ENCODE measurements at places on chromosomes 7 and 10.

- no peak for DNase-seq
Measured at GRCh38 chr7:101116898-101117297, 10.0 kb upstream of the SERPINE1 start.

- peak; percentile 66 for DNase-seq
Measured at GRCh38 chr10:91313796-91314485, 93.5 kb downstream of the PCGF5 start.

GRCh38 chr7:134394056-134394455 lies 64.8 kb downstream of the AKR1B1 start:
- DNase-seq, result peak; percentile 2

DNA sequence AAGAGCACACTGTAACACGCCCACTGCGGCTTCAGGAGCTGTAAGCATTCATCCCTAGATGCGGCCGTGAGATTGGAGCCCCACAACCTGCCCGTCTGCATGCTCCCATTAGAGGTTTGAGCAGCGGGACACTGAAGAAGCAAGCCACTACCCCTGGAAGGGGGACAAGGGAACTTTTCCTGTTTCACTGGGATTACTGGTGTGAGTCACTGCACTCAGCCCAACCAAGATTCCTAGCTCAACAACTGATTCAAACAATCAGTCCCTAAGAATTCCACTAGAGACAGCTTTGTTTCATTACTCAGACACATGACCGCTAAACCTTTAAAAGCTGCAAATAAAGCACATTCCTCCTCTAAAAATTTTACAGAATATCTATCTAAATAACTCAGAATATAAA lies 69.8 kb downstream of the ORC5 start:
- peak; percentile 66 for DNase-seq

DNA sequence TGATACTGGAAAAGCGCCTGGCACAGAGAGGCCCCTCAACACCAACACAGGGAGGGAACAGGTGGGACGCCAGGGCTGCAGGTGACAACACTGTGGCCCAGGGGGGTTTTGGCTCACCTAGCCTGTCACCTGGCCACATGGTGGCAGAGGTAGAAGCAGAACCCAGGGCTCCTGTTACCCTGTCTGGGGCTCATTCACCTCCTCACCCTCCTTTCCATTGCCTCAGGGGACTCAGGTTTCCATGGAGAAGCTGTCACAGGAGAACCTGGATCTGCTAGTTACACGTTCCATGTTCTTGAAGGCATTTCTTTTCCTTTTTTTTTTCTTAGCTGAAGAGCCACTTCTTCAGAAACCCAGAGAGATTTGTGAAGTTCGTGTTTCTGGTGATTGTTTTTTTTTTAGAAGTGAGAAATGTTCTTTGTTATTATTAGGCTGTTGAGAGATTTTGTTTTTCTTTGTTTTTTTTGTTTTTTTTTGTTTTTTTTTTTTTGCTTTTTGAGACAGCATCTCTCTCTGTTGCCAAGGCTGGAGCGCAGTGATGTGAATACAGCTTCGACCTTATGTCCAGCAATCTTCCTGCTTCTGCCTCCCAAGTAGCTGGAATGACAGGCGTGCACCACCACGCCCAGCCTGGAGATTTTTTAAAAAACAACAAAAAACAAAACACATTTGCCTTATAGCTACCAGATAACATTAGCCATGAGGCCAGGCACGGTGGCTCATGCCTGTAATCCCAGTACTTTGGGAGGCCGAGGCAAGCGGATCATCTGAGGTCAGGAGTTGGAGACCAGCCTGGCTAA lies 16.0 kb downstream of the DENND2A start:
- DNase-seq, result no peak

DNA sequence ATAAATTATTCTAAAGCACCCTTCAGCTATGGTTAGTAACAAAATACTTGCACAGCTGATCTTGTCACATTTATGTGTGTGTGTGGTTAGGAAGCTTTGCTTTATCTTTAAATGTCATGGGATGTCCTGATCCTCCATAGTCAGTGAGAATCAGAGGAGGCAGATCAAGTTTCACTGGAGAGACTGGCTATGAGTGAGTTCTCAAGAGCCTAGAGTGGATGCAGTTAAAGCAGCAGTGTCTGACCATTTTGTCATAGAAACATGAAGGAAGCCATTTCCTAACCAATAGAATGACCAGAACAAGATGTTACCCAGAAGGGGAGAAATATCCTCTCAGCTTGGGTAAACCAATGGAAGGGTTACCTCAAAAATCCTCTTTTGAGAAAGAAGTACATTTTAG lies 207.2 kb upstream of the DKK1 start:
- no peak for DNase-seq

DNA sequence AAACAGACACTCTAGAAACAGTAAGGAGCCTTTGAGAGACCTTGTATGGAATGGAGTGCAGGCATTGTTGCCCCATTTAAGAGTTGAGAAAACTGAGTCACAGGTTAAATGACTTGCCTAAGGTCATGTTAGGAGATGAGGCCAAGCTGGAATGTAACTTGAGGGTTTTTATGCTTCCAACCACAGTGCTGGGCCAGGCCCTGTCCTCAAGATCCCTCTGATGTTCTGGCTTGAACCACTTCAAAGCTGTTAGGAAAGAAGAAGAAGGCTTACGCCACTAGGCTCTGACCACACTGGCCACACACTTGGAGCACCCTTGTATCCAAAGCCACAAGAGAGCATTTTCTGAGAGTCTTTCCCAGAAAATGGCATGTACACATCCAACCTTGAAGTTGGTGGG lies 42.7 kb downstream of the PLAU start:
- peak; percentile 55 for DNase-seq

- DNase-seq, result no peak
Measured at GRCh38 chr10:132148261-132149251, 38.2 kb upstream of the DPYSL4 start.

- DNase-seq, result no peak
Measured at GRCh38 chr10:23191764-23192711, at the start of gene PTF1A. Gene PTF1A, plus strand, starts transcription at chr10:23192312. Its CDS starts 219 bp downstream, at chr10:23192531.

GRCh38 chr10:6337382-6337781 lies 134.7 kb downstream of the PFKFB3 start:
- no peak for DNase-seq

DNA sequence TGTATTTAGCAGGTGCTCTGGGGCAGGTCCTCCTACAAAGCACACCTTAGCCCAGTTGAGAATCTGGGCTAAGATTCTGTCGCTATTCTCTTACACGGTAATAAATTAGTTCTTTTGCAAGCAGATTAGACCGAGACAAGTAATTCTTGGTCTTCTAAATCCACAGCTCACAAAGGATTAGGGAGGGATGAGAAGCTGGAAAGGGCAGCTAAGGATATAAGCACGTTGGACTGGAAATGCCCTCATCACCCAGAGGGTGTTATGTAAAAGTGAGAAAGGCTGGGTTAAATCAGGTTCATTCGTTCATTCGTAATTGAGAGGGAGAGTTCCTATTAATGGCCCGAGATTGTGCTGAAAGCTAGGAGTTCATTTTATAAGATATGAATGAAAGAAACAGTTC lies 41.8 kb downstream of the PFKFB3 start:
- DNase-seq, result no peak

GRCh38 chr10:101609481-101609880 lies 21.4 kb downstream of the DPCD start:
- DNase-seq, result peak; percentile 44

DNA sequence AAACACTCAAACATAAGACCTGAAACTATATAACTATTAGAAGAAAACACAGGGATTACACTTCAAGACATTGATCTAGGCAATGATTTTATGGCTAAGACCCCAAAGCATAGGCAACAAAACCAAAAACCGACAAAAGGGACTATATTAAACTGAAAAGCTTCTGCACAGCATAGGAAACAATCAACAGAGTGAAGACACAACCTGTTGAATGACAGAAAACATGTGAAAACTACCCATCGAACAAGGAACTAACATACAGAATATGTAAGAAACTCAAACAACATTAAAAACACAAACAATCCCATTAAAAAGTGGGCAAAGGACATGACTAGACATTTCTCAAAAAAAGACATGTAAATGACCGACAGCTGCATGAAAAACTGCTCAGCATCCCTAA lies 109.0 kb downstream of the ALOX5 start:
- no peak for DNase-seq

DNA sequence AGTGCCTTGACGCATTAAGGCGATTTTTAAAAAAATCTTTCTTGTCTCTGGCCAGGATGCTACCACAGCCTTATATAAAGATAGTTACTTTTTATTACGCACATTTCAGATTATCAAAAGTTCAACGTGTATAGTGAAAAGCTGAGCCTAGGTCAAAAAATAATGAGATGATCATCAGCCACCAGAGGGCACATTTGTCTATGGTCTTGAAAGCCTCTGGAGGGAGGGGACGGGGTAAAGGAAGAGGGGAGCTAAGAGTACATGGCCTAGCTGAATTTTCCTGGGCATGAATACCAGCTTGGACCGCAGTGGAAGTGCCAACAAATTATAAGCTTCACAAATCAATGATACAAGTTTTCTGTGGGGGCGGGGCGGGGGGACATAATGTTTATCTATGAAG lies 285.9 kb upstream of the SMIM30 start:
- no peak for DNase-seq

DNA sequence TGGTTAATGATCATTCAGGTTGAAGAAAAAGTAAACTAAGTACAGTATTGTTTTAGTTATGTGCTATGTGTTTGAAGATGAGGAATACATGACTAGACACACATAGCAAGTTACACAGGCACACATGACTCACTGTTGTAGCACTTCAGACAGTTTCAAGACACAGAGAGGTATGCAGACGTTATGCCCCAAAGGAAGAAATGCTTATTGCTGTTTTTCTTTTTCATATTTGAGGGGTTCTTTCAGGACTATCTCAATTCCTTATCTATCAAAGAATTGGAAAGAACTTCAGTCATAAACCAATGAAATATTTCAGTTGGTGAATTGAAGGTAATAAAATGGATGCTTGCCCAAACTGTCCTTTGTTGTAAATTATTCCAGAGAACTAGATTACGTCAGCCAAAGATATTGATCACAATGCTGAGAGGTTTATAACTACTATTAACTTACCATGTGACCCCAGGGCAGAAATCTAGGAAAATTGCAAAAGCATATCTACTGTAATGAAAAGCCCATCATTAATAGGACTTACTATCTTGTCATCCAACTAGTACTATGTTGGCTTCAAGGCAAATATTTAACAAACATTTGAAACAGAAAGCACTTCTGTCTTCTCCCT lies 61.2 kb upstream of the CAPZA2 start:
- DNase-seq, result peak; percentile 88

DNA sequence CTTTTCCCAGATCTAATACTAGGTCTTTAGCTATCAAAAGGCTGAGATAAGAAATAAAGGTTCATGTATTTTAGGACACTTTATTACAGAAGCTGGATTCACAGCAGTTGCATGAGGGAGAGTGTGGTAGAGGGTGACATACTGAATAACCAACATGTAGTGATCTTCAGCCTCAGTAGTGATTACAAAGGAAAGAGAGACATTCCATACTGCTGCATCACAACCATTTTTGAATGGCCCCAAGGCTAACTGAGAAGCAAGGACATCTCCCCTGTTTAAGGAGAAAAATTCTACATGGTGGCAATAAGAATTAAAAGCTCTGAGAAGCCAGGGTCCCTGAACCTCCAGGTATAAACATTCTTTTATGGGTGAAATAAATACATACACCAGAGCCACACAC lies 35.3 kb downstream of the COG5 start:
- DNase-seq, result peak; percentile 64

DNA sequence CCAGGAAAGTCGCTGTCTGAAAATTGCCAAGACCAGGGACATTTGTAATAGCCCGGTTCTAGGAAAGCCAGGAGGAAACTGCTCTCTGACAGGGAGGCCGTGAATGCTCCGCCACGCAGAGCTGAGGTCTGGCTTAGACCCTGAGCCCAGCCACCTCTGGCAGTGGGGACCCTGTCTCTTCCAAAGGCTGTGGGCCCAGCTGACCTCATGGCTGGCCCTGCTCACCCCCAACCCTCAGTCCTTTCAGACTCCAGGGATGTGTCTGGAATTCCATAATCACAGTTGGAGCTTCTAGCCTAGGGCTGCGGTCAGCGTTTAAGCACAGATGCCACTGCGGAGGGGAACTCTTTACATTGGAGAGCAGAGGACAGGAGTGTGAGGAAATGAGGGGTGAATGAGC lies 6.6 kb upstream of the VIPR2 start:
- DNase-seq, result no peak

GRCh38 chr7:44104860-44105771 lies 971 bp downstream of the AEBP1 start:
- peak; percentile 81 for DNase-seq

- no peak for DNase-seq
Measured at GRCh38 chr7:139071680-139072079, 35.8 kb upstream of the ZC3HAV1L start.

GRCh38 chr7:121180436-121181063 lies 148.2 kb upstream of the WNT16 start:
- no peak for DNase-seq

GRCh38 chr10:89845541-89846280 lies 144.3 kb downstream of the KIF20B start:
- DNase-seq, result peak; percentile 49

- DNase-seq, result peak; percentile 72
Measured at GRCh38 chr10:132942101-132943057, at the start of gene CFAP46. Gene CFAP46, minus strand, starts transcription at chr10:132942570. Its CDS starts 86 bp downstream, at chr10:132942484.

DNA sequence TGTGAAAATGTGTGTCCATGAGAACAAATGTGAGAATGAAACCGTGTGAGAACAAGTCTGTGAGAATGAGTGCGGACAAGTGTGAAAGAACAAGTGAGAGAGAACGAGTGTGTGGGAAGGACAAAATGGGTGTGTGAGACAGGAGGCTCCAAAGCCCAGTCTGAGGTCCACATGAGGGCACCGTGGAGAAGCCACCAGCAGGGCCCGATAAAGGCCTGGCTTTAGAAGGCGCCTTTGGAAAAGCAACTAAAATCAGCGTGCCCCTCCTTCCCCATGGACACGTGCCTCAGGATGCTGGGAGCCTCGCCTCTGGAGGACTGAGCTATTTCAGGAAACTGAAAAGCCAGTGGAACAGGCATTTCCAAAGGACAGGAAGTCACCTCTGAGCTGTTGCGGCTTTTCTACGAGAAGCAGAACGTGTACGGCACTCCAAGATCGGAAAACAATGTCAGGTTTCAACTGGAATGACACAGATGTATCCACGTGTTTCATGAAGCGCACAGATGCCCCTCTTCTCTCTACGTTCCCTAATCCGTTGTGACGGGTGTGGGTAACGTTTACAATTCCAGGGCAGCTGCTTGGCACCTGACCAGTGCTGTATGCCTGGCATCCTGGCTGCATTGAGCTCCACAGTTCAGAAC lies 46.4 kb downstream of the ESYT2 start:
- peak; percentile 39 for DNase-seq

DNA sequence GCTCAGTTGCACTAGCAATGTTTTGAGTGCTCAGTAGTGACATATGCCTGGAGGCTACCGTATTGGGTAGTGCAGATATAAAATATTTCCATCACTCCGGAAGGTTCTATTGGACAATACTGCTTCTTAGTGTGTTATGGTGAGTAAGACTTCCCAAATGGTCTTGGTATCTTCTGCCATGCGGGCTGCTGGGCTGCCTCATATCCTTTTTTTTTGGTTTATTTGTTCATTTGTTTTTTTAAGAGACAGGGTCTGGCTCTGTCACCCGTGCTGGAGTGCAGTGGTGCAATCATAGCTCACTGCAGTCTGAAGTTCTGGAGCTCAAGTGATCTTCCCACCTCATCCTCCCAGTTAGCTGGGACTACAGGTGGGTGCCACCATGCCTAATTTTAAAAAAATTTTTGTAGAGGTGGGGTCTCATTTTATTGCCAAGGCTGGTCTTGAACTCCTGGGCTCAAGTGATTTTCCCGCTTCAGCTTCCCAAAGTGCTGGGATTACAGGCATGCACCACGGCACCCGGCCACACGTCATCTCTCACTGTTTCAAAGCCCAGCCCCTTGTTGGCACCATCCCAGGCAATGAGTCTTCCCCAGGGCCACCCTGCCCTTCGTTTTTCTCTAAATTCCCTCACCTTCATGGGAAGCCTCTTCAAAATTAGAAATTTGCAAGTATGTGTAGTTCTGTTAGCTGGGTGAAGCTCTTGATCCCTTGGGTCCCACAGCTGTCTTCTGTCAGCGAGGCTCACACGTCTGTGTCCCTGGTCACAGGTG lies 111.0 kb upstream of the KLF14 start:
- DNase-seq, result peak; percentile 81

Data from fibroblast of skin of right biceps (primary cell).